Stimulated activated CD8-positive, alpha-beta memory T cell treated with anti-CD3 and anti-CD28 coated beads, Interleukin-4, amount 100 ng/mL, for 1 hour (primary cell): ENCODE measurements at places on chromosomes 5 and 9.

GRCh38 chr9:137045294-137046087, 486 bp downstream of the NPDC1 start:
- DNase-seq = no peak

DNA sequence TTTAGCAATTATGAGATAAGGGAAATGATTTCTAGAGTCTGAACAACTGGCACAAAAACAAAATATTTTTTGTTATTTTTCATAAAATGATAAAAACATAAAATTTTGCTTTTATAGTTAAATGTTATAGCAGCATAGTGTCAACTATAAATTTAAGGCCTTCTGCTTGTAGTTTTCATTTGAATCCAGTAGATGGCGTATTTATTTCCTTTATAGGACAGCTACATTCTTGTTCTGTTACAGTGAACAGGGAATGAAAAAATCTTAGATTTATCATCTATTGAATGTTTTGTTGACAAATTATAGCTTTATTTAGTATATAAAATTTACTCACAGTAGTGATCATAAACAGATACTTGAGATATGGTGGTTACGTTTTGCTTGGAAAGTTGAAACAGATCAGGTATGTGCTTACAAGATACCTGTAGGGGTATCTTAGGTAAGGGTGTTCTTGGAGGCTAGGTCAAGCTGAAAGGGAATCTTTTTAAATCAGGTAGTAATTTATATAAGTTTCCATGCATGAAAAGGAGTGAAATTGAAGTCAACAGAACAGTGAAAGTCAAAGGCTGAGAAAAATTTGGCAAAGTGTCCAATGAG, 239.3 kb upstream of the GRIN3A start:
- no peak for DNase-seq

DNA sequence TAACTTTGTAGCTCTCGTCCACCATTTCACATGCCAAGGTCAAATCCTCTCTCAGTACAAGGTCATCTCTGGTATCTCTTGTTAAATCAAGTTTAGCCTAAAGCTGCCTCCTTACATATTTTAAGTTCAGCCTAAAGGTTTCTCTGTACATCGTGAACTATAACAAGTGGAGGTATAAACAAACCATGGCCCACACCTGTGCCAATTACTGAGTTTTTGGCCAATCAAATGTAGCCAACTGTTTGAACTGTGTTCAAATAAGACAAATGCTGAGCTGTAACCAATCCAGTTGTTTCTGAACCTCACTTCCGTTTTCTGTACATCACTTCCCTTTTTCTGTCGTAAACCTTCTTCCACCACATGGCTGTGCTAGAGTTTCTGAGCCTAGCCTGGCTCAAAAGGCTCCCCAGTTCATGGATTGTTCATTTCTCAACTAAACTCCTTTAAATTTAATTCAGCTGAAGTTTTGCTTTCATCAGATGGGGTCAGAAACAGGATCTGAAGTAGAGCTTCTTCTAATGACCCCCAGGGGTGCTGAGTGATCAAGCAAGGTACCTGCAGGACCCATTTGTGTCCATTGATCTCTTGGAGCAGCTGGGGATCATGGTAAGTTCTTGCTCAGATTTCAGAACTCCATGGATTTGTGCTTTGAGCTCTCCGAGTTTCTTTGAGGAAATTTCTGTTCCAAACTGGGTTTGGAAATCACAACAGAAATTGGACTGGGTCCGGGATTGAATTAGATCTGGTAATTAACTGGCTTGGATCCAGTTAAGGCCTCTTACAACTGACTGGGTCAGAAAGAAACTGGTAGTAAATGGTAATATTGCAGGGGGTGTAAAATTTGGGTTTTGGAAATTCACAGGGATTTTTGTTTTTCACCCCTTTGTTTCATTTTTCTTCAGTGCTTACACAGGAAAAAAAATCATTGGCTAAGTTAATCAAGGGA, 11.0 kb upstream of the NANS start:
- no peak for DNase-seq

GRCh38 chr5:72543811-72544210, 36.6 kb upstream of the ZNF366 start:
- DNase-seq = no peak

GRCh38 chr9:96175001-96175400, 127.0 kb downstream of the HSD17B3 start:
- DNase-seq = no peak

GRCh38 chr9:86534572-86535258, 180.5 kb upstream of the TUT7 start:
- DNase-seq = no peak

GRCh38 chr9:136618580-136619547, 43.9 kb upstream of the EGFL7 start:
- DNase-seq = no peak

DNA sequence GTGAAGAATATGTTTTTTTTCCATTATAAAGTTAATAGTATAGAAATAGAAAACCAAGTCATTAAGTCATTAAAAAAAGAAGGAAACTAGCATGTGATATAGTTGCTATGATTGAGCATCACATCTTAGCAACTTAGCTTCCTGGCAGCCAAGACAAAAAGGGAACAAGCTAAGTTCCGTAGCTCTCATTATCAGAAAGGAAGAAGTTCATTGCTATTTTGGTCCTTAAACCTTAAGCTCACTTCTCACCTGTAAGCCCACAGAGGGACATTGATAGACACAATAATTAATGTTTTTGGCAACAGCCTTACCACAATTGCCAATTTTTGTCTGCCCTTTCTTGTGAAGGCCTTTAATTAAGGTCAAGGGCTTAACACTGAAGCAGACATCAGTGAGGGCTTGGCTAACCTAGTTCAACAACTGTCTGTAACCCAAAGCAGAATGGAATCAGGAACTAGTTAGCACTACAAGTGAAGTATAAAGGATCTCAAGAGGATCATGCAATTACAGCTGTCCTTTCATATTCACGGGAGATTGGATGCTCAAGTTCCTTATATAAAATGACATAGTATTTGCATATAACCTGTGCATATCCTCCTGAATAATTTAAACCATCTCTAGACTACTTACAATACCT, 24.0 kb upstream of the KLF4 start:
- DNase-seq = no peak

DNA sequence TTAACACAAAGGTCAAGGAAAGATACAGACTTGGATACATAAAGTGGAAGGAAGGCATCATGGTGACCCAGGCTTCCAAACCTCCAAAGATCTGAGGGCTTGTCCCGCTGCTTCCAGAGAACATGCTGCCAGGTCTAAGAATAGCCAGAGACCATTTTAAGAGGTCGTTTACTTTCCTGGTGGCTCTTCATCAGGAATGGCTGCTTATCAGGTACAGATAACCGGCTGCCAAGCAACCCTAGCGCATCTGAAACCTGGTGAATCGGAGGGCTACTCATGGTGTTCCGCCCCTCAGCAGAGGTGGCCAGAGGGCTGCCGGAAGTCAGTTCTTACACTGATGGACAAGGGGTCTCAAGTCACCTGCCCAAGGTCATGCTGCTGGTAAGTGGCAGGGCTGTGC, 251.3 kb upstream of the DAP start:
- DNase-seq = no peak

- no peak for DNase-seq
Observed at GRCh38 chr5:136098176-136098575, 34.5 kb upstream of the SMAD5 start.
